CD4-positive, alpha-beta T cell treated with Interleukin-15 for 4 hours (primary cell): ENCODE measurements at places on chromosomes 1 and 21.
A peak's percentile ranks its signal among the peaks of the same experiment; 100 is the strongest.

DNA sequence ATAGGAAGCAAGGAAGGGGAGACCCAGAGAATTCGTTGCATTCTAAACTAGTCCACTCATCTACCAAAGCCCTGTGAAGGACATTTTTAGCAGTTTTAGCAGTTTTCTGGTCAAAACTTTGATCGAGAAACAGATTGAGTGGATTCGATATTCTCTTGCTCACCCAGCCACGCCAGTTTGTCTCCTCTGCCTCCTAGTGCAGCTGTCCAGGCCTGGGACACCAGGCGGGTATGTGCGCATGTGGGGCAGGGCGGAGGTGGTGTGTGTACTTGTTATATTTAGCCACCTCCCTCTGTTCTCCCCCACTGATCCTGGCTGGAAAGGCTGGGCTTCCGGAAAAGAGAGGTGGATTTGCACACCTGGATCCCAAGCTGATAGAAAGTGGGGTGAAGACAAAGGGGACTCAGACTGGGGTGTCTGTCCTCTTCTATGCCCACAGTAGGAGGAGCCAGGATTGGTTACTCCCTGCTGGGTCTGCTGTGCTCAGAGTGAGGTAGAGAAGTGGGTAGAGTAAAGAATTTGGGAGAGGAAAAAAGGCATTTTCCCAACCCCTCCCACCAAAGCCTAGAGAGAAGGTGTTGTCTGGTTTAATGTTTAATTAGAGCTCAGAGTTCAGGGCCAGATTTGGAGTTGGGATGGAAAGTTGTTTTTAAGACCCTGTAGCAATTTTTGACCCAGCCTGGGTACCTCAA lies 3.8 kb downstream of the LMNA start:
- DNase-seq = no peak

- no peak for DNase-seq
Measured at GRCh38 chr1:243440406-243440805, 184.6 kb downstream of the SDCCAG8 start.

- no peak for DNase-seq
Measured at GRCh38 chr1:108627256-108627655, 33.6 kb downstream of the HENMT1 start.

GRCh38 chr1:213570487-213570886 lies 417.3 kb upstream of the PROX1 start:
- no peak for DNase-seq

- no peak for DNase-seq
Measured at GRCh38 chr1:82143108-82143833, 342.5 kb downstream of the ADGRL2 start.

DNA sequence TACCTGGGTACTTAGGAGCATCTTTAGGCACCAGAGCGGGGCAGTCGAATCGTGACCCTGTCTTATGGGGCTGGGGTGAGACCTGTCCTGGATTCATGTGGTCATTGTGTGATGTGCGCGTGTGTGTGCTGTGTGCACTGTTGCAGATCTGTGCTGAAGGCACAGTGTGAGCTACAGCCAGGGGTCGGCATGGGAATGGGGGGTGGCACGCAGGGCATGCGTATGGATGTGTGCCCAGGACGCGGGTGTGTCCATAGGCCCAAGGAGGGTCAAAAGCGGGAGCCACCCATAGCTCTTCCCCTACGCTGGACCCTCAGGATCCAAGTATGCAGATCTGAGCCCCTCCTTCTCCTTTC lies 14.6 kb downstream of the PTPRF start:
- DNase-seq = no peak

GRCh38 chr1:14294006-14294405 lies 304.5 kb upstream of the KAZN start:
- no peak for DNase-seq

DNA sequence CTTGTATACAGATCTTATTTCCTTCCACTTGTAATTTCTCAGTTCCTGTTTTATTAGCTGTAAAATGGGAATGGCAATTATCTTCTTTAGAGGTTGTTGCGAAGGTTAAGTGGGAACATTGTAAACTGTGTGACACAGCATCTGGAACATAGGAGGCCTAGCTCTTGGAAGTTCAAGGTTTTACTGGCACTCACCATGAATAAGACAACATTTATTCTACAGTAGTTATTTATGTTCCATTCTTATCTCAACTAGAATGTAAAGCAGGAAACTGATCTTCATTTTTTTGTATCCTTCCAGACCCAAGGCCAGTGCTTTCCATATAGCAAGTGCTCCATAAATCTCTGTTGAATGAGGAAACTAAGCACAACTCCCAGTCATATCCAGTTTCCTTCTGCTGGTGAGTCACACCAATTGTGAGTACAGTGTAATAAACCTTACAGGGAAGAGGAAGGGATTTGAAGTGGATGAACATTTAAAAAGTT lies 1.4 kb downstream of the BCL10 start:
- DNase-seq = no peak

GRCh38 chr1:107622535-107622934 lies 342.4 kb downstream of the VAV3 start:
- no peak for DNase-seq

DNA sequence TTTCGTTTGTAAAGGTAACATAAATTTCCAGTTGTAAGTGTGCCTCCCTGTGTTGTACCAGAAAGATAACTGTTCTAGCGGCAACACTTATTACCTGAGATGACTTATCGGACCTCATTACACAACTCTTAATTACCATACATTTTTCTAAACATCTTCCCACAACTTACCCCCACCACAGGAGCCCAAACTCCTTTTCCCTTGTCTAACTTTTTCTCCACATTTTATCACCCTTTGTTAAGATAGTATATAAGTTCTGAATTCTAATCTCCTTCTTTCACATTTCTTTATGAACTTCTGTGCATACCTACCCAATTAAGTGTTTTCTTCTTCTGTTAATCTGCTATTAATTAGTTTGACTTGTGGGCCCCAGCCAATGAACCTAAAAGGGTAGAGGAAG lies 143.7 kb upstream of the CAMK1G start:
- DNase-seq = no peak

- no peak for DNase-seq
Measured at GRCh38 chr1:156298852-156299357, at the start of gene VHLL. Gene VHLL, minus strand, starts transcription at chr1:156299307. Its CDS starts 118 bp downstream, at chr1:156299189.

- no peak for DNase-seq
Measured at GRCh38 chr1:88731475-88732269, 47.6 kb downstream of the PKN2 start.

- no peak for DNase-seq
Measured at GRCh38 chr1:197737916-197738315, 37.4 kb downstream of the DENND1B start.

- peak; percentile 40 for DNase-seq
Measured at GRCh38 chr1:101198842-101199636, 37.8 kb upstream of the S1PR1 start.

DNA sequence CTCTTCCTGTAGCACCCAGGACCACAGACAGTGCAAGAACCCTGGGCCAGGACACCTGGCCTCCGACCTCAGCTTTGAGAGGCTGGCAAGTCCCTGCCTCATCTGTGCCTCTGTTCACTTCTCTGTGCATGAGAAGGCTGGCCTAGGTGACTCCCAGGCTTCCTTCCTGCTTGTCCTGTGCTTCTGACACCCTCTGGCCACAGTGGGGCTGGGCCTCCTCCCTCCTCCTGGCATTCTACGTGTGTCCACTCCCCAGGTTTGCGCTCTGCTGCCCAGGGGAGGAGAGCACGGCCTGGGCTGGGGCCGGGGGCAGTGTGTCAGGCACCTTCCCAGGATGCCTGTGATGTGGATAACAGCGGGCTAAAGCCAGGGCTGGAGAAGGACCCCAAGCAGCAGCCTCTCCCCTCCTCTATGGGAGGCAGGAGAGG lies 30.3 kb upstream of the PKP1 start:
- DNase-seq = no peak

GRCh38 chr1:221284028-221284427 lies 404.8 kb downstream of the HLX start:
- DNase-seq = no peak

DNA sequence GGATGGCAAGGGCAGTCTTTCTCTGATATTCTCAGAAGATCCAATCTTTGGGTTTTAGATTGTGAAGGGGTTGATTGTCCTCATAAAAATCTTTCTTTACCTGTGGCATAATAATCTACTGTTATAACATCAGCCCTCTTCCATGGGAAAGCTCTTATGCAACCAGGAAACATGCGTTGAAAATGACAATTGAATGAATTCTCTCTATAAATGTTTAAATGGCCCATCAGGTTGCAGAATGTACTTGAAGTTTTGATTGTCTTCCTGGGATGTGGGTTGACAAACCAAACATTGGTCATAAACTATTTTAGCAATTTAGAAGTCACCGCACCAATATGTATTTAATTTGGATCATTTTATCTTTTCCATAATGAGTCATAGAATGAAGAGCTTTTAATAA lies 31.7 kb upstream of the ITLN1 start:
- no peak for DNase-seq

GRCh38 chr1:178928976-178929375 lies 58.1 kb upstream of the ANGPTL1 start:
- DNase-seq = no peak

- DNase-seq = no peak
Measured at GRCh38 chr1:69497441-69498221, 70.1 kb upstream of the LRRC7 start.

DNA sequence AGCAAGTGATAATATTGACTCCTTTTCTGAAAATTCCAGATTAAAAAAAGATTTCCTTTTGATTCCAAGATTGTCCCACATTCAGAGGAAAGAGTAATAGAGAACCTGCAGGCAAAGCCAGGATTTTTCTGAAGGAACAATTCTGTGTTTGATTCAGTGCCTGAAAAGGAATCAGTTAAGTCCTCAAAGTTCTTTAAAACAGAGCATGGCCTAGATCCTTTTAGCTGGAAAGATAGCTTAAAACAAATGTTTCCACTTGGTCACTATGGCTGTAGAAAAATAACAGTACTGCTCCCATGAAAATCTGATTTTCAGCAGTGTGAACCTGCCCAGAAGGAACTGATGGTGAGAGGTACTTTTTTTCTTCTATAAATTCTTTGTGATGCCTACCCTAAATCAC lies 41.8 kb downstream of the HS2ST1 start:
- DNase-seq = no peak

GRCh38 chr1:3061981-3062615 lies 6.9 kb upstream of the PRDM16 start:
- no peak for DNase-seq

- DNase-seq = peak; percentile 39
Measured at GRCh38 chr1:203672346-203672745, 45.7 kb downstream of the ATP2B4 start.

DNA sequence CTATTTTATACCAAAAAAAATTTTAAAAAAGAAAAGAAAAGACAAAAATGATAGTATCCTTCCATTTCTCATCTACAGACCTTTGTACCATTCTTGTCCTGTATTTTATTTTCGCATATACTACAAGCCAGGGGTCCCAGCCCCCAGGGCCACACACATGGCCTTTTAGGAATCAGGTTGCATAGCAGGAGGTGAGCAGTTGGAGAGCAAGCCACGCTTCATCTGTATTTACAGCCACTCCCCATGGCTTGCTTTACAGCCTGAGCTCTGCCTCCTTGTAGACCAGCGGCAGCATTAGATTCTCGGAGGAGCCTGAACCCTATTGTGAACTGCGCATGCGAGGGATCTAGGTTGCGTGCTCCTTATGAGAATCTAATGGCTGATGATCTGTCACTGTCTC lies 39.8 kb downstream of the RASSF5 start:
- no peak for DNase-seq

GRCh38 chr1:109790735-109791494 lies 27.2 kb upstream of the EPS8L3 start:
- DNase-seq = peak; percentile 84

DNA sequence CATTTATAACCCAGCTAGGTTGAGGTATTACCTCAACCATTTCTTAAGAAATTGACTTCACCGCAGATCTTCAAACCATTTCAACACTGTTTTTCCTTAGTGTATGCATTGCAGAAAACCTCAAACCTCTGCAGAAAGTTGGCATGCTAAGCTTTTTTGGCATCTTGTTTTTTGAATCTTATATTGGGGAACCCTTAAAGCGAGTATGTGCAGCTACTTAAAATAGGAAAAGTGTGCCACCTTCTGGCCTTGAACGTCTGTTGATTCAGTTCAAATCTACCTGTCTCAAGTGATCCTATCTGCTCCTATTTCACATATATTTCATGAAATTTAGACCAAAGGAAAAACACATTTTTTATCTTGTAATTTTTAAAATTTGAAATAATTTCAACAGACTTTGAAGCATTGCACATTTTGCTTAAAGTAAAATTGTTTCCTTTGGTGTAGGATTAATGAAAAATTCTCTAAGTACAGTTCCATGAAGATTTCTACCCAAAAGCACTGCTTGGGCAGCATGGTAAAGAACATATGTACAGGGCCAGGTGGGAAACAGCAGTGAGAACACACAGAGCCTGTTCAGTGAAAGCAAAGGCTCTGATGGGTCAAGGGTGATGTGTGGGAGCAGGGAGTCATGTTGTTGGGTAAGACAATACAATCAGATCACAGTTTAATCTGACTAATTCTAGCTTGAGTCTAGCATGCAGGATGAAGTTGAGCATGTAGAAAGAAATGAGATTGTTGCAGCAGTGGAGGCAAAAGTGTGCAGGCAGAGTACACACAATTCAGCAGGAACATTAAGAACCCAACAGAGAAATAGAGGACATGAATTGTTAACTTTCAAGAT lies 17.2 kb downstream of the HENMT1 start:
- peak; percentile 74 for DNase-seq

- DNase-seq = no peak
Measured at GRCh38 chr1:97827887-97828286, 92.9 kb downstream of the DPYD start.

GRCh38 chr1:86914601-86914997 lies at the start of gene HS2ST1:
Gene HS2ST1, plus strand, starts transcription at chr1:86914635.
- DNase-seq = no peak
